ENCODE measurements at places on chromosomes 16 and 17. TPM values are rescaled to one million over a fixed set of nuclear protein-coding genes. Genes with fewer than 3 reads are reported as not detected.
A peak's percentile ranks its signal among the peaks of the same experiment; 100 is the strongest.

The SLC9A5 gene
- 1.1 TPM for total RNA-seq

- no peak for DNase-seq
Measured at GRCh38 chr17:38510421-38511149, 82.3 kb downstream of the ARHGAP23 start.

DNA sequence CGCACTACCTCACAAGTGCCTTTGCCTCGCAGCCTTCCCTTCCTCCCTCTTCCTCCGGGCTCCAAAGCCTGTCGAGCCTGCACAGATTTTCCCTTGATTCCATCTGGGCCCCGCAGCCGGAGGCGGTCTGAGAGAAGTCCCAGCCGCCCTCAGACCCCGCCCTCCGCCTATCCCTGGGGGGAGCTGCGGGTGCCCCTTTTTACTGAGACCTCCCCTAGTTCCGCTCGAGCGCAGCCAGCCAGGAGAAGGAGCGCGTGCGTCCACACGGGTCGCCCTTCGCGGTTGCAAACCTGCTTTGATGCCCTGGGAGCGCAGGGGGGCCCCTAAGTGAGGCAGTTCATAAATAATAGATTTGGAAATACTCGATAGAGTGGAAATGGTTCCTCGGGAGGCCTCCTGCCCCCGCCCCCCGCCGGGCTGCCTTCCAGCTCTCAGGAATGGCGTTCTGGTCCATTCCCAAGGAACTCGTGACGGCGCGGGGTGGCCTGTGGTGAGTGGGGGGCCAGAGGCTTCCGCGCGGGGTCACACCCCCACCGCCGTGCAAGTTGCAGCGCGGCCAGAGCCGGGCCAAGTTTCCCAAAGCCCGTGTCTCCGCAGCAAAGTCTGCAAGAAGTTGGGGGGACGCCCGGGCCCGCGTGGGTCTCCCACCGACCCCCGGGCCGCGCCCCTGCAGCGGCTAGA, 610 bp downstream of the C16orf74 start:
- no peak for DNase-seq

DNA sequence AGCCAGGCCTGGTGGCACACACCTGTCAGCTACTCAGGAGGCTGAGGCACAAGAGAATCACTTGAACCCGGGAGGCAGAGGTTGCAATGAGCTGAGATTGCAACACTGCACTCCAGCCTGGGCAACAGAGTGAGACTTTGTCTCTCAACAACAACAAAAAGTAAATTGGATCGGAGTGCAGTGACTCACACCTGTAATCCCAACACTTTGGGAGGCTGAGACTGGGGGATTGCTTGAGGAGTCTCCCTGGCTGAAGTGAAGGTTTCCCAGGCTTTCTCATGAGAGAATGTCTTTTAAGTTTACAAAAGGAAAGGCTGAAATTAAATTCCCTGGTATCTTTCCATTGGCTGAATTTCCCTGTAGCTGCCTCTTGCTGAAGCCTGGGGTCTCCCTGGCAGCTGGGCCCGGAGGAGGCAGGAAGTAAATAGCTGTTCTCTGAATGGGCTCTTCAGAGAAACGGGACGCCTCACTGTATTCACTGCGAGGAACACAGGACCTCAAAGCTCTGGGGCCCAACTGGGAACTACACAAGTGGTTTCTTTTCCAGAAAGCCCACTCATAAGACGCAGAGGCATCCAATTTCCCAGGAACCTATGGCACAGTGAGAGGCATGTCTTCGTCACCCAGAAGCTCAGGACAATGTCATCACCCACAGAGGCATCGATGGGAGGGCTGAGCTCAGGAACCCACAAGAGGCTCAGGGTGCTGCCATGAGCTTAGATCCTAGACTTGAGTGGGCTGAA, 77.4 kb upstream of the SMURF2 start:
- DNase-seq = no peak

DNA sequence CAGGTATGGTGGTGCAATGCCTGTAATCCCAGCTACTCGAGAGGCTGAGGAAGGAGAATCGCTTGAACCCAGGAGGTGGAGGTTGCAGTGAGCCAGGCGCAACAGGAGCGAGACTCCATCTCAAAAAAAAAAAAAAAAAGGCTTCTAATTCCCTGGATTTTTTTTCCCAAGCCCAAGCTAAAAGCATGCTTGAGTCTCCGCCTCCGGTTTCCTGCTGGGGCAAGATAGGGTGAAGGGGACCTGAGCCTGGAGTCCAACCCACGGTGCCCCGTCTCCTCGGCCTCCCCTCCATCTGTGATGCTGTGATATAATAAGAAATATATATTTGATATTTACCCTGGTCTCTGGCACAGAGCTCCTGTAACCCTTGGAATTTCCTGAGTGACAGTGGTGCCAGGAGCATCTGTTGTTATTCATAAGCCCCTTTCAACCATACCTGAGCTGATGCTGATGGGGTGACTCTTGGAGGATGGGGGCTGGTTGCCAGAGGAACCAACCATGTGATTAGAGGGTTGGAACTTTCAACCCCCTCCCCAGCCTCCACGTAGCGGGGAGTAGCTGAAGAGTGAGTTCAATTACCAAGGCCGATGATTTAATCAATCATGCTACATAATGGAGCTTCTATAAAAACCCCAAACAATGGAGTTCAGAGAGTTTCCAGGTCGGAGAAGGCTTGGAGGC, 12.8 kb upstream of the TNK1 start:
- DNase-seq = no peak

GRCh38 chr17:74839990-74840852, 19.5 kb downstream of the GRIN2C start:
- DNase-seq = no peak

GRCh38 chr17:2049333-2050299, 5.3 kb upstream of the HIC1 start:
- peak; percentile 94 for DNase-seq

- DNase-seq = no peak
Measured at GRCh38 chr16:23975293-23975692, 139.5 kb downstream of the PRKCB start.

- peak; percentile 84 for DNase-seq
Measured at GRCh38 chr17:58338841-58339754, 10.5 kb upstream of the TSPOAP1 start.

The ST6GALNAC1 gene
- total RNA-seq = 1.9 TPM

- DNase-seq = no peak
Measured at GRCh38 chr16:31428279-31428597, at the start of gene COX6A2. Gene COX6A2 (minus strand): TSS chr16:31428360. CDS start chr16:31428325, 35 bp downstream.

GRCh38 chr17:56710986-56711385, 117.5 kb downstream of the NOG start:
- no peak for DNase-seq

DNA sequence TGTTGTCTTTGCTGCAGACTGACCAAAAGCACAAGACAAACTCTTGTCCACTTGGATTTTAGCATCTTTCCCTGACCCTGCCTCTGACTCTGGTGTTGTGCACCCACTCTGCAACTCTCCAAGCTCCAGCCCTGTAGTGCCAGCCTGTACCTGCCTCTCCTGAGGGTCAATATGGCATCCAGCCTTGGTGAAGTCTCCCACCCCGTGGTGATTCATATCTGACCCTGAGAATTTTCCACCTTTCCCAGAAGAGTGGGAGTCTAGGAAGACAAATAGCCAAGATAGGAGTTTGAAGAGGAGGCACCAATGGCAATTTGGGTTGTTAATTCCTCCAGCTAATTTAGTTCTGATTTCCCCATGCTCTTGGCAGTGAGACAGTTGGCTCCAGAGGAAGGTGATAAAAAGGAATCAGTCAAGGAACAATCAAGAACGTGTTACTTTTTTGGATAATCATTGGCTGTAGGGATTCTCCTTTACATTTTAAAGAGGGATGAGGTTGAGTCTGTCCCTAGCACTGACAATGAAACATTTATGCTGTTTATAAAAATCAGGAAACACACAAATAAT, 416.0 kb downstream of the MAF start:
- DNase-seq = no peak

GRCh38 chr17:61895391-61895790, 32.1 kb upstream of the BRIP1 start:
- DNase-seq = no peak

- DNase-seq = no peak
Measured at GRCh38 chr16:65782611-65783600, 583.6 kb upstream of the CDH5 start.

DNA sequence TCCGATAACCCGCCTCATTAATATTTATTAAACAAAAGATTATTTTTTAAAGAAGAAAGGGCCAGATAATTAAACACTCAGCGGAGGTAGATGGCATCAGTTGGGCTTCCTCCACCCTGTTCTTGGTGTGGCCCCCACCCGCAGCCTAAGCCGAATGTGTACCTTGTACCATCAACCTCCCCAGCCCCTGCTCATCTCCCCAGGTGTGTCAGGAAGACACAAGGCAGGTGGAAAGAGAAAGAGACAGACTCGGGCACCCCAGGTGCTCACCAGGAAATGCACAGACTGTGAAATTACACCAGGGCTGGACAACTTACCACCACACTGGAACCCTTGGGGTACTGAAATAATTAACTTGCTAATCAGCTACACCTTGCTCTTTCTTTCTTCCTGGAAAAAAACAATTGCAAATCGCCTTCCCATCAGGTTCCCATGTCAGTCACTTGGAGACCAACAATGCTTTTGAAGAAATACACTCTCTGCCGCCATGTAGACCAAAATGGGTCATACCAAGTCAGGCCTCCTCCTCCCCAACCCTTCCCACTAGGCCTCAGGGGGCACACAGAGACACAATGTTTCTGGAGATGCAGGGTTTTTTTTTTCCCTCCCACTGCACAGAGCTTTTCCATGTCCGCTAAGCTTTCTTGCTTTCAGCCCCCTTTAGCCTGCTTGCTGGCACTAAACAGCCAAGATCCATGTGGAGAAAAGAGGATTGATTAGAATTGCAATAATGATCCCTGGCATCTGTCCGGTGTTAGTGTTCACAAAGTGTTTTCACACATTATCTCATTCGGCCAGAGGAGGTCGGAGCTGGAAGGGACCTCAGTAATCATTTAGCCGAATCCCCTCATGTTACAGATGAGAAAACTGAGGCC, 8.6 kb upstream of the LHX1 start:
- DNase-seq = peak; percentile 57

DNA sequence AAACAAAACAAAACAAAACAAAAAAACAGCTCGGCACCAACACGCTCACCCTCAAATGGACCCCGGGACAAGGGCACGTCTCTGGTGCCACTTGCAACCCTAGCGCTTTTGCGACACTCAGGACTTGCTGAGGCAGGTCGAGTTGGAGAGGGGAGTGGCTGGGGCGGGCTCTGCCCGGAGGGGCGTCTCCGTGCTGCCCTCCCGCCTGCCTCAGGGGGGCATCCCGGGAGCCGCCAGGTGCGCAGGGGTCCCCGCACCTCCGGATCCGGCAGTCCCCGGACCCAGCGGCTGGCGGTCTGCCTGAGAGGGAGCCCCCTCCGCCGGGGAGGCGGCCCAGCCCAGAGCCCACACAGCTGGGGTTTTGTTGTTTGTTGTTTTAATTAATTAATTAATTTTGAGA, at the start of gene SLC52A1:
TSS of gene SLC52A1 (minus strand) at position 112 of the 400 bp plus-strand sequence. CDS start 820 bp downstream, outside the sequence.
- DNase-seq = no peak

GRCh38 chr16:17370223-17370707, 100.5 kb downstream of the XYLT1 start:
- no peak for DNase-seq

- DNase-seq = no peak
Measured at GRCh38 chr16:85857406-85857805, 41.6 kb upstream of the IRF8 start.

GRCh38 chr17:32909787-32910369, 18.1 kb upstream of the TMEM98 start:
- no peak for DNase-seq

DNA sequence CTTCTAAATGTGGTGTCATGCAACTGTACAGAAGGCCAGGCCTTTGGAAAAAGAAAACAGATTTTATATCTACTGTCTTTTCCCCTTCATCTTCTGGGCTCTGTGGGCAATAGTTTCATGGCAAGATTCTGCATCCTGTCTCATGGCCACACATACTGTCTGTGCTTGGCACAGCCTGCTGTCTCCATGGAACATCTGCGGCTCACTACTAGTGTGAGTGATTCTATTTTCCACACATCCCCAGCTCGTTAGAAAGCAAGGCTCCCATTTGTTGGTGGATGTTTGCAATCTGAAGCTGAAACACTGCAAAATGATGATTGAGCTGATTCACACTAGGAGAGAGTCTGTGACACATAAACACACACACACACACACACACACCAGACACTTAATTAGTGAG, 32.4 kb downstream of the CACNG3 start:
- DNase-seq = no peak

- DNase-seq = no peak
Measured at GRCh38 chr16:82105107-82105506, 64.9 kb downstream of the MPHOSPH6 start.

DNA sequence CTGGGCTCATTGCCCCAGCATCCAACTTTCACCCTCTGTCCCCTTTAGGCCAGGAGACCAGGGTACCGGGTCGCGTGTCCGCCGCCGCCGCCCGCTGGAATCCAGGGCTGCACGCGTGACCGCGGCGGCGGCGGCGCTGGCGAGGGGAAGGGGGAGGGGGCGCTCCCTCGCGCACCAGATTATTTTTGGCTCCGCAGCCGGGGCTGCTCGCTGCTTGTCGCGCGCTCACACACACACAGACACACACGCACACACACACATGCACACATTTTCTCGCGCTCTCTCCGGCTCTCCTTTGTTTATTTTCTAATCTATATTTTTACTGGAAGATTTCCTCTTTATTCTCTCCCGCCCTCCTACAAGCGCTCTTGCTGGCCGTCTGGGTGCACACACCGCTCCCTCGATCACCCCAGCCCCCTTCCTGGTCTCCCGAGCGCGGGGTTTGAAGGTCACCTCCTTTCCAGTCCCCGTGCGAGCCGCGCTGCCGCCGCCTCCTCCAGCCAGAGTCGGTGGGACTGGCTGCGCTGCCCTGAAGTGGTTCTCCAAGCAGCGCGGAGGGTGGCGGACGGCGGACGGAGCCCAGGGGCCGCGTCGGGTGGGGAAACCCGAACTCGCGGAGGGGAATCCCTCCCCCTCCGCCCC, 921.4 kb upstream of the EEF2KMT start:
- no peak for DNase-seq

GRCh38 chr17:4375039-4375748, 8.7 kb upstream of the UBE2G1 start:
- DNase-seq = no peak

DNA sequence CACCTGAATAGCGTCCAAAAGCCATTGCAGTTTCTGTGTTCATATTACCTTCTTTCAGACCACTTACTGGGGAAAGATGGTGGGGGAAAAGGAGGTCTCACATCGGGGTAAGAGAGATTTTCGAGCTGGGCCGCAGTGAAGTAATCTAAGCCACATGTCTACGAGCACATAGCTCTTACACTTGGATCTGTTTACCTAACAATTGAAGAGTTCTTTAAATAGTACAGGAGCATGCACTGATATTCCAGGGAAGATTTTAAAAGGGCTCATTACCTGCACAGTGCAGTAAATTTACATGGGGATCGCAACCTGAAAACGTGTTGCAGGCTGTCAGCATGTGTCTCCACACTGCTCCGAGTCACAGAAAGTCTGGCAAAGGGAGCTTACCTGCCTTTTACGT, 12.6 kb downstream of the MAF start:
- DNase-seq = no peak
